ENCODE measurements at places on chromosomes 5 and 9.
A peak's percentile ranks its signal among the peaks of the same experiment; 100 is the strongest.

- DNase-seq, result no peak
These were observed 115.7 kb upstream of the MPDZ start for GRCh38 chr9:13395156-13395555.

DNA sequence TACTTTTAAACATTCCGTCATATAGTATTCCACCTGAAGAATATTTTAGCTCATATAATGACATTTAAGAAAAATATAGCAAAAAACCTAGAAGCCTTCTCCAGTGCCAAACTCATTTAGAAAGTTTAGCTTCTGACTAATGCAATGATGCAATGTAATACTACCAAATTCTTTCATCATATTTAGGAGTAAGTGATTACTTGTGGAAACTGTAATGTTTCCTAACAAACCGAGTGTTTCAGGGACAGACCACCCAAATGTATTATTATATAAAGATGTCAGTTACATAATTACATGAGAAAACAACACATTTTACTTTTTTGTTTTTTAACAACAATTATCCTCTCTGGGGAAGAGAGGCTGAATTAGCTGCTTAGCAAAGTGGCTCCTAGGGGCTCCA is 316.2 kb downstream of the ARL15 start:
- DNase-seq, result no peak

DNA sequence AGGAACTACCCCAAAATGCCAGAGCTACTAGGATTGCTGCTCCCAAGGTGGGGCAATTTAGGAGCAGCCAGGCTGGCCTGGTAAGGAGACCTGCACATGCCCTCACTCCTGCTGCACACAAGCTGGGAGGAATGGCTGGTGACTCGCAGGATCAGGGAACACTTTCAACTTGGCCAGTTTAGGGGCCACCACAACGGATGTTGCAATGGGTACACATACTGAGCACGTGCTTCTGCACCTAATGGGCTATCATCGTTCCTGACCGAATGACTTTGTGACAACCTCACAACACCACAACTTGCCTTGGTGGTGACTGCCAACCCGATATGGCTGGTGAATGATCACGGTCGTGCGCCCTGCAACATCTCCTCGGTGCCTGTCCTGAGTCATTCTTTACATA is 172.0 kb downstream of the ROR2 start:
- no peak for DNase-seq

DNA sequence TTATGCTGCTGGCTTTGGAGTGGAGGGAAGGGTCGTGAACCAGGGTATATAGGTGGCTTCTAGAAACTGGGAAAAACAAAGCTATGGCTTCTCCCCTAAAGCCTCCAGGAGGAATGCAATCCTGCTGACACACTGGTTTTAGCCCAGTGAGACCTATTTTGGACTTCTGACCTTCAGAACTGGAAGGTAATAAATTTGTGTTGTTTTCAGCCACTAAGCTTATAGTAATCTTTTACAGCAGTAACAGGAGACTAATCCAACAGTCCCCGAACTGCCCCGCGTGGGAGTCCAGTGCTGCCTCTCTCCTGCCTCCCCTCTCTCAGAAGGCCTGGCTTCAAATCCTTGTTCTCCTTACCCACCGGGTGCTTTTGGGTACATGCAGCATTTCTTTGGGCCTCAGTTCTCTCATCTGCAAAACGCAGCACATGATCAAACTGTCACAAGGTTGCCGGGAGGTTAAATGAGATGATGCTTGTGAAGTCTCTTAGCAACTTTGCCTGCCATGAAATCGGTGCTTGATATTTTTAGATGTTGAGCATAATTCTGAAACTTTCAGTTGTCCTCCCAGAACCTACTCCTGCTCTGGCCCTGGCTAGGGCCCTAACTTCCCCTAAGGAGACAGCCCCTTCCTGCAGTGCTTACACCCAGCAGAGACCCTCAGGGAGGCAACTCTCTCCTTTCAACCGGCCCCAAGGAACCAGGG is 127.3 kb upstream of the BOD1 start:
- DNase-seq, result peak; percentile 31

- peak; percentile 87 for DNase-seq
These were observed at the start of gene CNTLN for GRCh38 chr9:17134396-17135294. Gene CNTLN (plus strand): TSS chr9:17135040. CDS start chr9:17135066, 26 bp downstream.

- no peak for DNase-seq
These were observed 27.0 kb downstream of the IARS1 start for GRCh38 chr9:92266486-92266885.

DNA sequence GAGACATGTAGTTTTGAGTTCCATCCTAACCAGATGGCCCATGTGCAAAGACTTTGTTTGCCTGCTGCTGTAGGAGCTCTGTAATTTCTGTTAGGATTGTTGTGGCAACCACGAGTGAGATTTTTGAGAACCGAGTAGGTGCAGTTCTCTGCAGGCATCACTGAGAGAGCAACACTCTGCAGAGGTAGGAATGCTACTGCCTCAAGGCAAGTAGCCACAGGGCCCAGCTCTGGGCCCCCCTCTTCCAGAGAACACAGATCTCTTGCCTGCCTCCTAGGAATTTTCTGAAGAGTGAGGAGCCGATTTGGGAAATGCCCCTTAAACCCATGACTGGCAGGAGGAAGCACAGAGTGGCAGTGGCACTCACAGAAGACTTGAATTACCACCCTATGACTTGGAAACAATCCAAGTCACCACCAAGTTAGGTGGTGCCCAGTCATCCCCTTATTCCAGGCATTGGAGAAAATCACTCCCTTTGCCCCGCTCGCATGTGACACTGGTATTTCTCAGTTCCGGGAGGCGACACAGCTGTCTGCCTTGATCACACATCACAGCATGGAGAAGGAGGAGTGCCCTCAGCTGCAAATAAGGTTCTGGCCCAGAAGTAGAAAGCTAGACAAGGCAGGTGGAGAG is 52.5 kb upstream of the SLC2A8 start:
- no peak for DNase-seq

DNA sequence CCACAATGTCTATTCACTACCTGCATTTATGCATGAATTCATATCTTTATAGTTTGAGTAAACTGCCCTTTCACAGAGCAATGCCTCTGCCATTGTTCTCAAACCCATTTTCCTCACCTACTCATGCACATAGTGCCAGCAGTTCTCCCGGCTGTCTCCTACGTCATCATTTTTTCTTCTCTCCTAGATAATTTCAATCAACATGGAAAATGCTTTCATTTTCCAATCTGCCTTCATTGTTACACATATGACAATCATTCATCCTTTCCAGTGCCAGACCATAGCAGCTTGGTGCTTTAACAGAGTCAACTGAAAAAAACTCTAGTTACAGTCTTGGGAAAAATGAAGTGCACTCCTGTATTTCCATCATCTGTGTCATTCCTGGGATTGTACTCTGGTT is 514.8 kb upstream of the CTNND2 start:
- DNase-seq, result no peak

Measured in foreskin melanocyte (primary cell).